ENCODE measurements at places on chromosomes 13 and 19.

GRCh38 chr13:113545455-113545930 is 39.1 kb upstream of the TFDP1 start:
- peak; percentile 25 for DNase-seq

GRCh38 chr19:39936020-39936419 is 1.6 kb upstream of the FCGBP start:
- DNase-seq = no peak

- no peak for DNase-seq
These were observed 89.0 kb upstream of the ZNF507 start for GRCh38 chr19:32256341-32256975.

GRCh38 chr19:1217366-1217765 is 11.8 kb downstream of the STK11 start:
- no peak for DNase-seq

DNA sequence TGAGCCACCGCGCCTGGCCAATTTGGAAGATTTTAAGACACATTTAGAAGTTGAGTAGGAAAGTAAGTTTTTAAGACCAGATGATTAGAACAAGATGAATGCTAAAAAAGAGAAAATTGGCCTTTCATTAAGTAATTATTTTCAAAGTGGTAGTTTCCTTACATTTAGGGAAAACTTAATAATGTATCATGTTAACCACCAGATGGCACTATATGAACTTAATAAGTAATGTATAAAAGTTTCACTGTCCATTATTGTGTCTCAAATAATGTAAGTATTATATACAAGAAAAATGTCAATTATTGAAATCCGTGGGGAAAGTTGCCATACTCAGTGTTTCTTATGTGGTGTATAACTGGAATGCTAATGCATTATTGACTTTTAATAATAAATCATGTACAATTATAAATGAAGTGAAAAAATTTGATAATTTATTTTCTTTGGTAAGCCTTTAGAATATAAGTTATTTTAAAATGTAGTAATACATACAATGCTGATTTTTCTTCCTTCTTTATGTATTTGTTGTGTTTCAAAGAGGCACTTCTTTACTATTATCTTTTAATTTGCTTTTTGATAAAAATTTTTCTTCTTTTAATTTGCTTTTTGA is 29.2 kb downstream of the COG6 start:
- DNase-seq = peak; percentile 83

- peak; percentile 75 for DNase-seq
These were observed 73.2 kb upstream of the MLNR start for GRCh38 chr13:49146950-49147355.

GRCh38 chr13:37338726-37339385 is 233.4 kb upstream of the CSNK1A1L start:
- no peak for DNase-seq

GRCh38 chr13:71858647-71859046 is 8.4 kb downstream of the DACH1 start:
- no peak for DNase-seq

- no peak for DNase-seq
These were observed 2194.8 kb downstream of the PCDH9 start for GRCh38 chr13:65035302-65035701.

DNA sequence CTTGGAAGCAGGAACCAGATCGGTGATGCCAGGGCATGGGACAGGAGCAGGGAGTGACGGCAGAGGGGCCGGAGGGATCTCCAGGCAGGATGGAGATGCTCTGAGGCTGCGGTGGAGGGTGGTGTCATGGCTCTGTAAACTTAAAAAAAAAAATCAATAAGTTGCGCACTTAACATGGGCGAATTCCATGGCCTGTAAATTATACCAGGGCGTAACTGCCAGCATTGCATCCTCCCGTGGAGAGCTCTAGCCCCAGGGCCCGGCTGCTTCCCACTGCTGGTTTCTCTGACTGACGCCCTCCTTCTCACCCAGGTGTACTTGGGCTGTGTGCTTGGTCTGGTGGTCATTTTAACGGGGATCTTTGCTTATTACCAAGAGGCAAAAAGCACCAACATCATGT is 8.7 kb downstream of the ATP12A start:
- DNase-seq = no peak

DNA sequence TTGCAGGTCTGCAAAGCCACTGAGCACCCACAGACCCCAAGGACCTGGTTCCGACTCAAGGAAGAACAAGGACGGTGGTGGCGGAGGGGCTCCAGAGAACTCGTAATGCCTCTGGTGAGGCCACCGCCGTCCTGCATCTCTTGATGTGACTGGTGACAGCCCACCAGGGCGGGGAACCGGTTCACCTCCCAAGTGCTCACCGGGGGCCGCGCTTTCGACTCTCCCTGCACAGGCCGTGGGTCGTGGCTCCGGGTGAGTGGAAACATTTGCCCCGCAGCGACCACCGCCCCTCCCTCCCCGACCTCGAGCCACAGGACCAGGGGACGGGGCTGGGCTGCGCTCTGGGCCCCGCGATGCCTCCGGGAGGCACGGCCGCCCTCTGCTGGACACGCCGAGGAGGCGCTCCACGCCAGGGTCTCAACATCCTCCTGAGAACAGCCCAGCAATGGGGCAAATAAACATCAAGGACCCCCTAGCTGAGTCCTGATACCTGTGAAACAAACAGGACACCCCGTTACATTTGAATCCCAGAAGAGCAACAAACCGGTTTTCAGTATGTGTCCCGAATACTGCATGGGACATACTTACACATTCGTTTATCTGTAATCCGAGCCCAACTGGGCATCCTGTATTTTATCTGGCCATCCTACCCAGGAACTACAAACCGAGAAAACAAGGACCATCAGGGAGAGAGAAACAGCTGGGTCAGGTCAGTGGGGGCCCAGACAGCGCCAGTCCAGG is 3.9 kb upstream of the PLPP2 start:
- peak; percentile 45 for DNase-seq

DNA sequence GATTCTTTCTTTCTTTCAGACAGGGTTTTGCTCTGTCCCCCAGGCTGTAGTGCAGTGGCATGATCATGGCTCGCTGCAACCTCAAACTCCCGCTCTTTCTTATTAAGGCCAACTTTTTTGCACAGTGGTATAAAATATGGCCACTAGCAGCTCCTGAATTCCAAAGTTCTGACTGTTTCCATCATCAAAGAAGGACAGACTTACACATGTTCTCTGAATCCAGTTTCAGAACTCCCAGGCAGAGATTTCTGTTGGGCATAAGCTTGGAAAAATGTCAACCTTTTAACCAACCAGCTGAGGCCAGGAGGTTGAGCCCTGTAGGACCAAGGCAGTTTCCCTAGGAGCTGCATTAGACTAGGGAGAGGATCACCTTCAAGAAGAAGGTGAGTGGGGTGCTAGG is 184.1 kb downstream of the HS6ST3 start:
- no peak for DNase-seq

DNA sequence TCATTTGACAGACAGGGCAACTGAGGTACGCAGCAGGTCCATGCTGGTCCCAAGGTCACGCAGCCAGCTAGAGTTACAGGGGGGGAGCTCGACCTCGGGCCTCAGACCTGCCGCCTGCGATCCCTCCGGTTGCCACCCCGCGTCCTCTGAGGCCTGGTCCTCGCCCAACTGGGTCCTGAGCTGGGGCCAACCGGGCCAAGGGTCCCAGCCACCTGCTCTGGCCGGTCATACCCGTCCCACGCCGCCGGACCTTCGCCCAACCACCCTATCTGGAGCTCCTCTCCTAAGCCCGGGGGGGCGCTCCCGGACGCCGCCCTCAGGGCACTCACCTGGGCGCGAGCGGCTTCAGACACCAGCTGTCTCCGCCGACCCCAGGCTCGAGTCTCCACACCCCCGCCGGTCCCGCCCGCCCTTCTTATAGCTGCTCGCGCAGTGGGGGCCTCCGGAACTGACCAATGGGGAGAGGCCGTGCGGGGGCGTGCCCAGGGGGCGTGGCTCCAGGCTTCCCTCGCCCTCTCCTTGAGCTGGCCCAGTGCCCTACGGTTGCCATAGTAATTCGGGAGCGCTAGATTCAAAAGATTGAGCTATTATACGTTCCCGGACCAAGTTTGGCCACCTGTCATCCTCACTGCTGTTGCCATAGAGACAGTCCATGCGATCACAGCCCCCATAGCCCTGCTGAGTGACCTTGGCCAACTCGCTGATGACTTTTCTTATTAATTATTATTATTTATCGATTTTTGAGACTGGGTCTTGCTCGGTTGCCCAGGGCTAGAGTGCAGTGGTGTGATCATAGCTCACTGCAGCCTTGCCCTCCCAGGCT is at the start of gene PLIN5:
Gene PLIN5 (minus strand): TSS at position 389 of the 823 bp plus-strand sequence. CDS start 1,150 bp downstream, outside the sequence.
- DNase-seq = peak; percentile 65

GRCh38 chr13:47069133-47069532 is 172.3 kb upstream of the HTR2A start:
- no peak for DNase-seq

DNA sequence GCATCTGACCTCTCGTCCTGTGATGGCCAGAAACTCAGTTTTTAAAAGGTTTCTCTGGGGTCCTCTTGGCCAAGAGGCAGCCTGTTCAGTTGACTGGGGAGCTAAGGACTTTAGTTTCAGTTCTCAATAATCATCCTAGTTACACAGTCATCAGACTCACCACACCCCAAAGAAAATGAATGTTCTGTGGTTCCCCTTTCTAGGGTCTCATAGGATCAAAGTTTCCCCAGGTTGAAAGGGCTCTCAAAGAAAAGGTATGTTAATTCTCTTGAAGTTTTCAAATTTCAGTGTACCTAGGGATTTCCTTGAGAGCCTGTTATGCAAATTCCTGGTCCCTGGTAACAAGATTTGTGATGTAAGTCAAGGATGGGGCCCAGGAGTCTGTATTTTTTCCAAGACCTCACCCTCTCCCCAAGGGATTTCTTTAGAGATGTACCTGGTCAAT is 94.9 kb downstream of the FAM216B start:
- no peak for DNase-seq

- DNase-seq = peak; percentile 58
These were observed 9.8 kb downstream of the KLF2 start for GRCh38 chr19:16334411-16334810.

GRCh38 chr13:51759240-51759639 is 44.7 kb downstream of the DHRS12 start:
- peak; percentile 87 for DNase-seq

DNA sequence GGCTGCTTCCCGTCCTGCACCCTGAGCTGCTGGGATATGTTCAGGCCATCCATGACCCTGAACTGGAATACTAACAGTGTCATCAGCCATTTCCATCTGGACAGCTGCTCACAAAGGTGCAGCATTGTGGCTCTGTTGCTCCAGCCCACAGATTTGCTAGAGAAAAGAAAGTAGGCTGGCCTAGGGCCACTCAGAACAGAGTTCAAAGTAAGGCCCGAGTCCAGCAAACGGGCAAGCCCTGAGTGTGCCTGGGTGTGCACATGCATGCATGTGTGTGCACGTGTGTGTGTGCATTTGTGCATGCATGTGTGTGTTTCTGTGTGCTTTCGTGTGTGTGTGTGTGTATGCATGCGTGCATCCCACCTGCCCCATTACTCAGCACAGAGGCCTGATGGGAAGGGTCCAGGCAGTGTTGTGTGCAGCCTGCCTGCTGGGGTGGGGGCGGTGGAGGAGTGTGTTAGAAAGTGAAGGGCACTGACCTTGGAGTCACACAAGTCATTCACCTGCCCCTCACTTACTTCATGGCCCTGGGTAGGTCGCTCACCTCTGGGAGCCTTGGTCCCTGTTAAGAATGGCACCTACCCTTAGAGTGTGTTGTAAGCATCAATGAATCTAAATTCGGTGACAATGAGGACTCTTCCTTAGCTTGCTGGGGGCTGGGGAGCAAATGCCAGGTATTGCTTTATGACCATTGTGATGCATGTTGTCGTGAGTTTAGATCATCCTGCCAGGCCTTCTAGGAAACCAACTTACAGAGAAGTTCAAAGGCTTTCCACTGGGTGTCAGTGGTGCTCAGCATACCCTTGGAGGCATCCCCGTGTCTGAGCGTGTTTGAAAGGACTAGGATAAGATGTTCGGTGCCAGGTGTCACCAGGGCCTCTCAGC is 53.2 kb downstream of the GPR12 start:
- peak; percentile 66 for DNase-seq

- DNase-seq = peak; percentile 69
These were observed 729 bp upstream of the MADCAM1 start for GRCh38 chr19:495402-496111.
